ENCODE measurements at places on chromosomes 11 and 22.
A peak's percentile ranks its signal among the peaks of the same experiment; 100 is the strongest.

DNA sequence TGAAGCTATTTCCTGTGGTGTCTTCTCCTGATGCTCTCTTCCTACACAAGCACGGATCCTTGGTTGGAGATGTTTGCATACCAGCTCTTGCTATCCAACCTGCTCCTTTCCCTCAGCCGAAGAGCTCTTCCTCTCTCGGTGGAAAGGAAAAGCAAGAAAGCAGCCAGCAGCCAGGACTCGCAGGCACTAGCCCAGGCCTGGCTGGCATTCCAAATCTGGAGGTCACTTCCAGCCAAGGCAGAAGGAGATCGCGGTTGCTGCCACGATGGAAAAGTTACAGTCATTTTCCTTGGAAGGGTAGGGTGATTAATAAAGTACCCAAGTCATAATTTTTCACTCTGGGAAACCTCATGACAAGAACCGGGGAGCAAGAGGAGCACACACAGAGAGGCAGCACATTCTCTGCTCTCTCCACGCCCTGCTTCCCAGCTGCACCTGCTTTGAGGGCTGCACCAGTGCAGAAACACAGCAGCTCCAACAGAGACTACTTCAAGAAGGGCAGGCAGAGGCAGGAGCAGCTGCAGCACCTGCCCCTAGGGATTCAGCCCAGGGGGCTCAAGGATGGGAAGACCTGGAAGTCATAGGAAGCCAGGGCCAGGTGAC lies 399.3 kb downstream of the CADM1 start:
- no peak for DNase-seq

DNA sequence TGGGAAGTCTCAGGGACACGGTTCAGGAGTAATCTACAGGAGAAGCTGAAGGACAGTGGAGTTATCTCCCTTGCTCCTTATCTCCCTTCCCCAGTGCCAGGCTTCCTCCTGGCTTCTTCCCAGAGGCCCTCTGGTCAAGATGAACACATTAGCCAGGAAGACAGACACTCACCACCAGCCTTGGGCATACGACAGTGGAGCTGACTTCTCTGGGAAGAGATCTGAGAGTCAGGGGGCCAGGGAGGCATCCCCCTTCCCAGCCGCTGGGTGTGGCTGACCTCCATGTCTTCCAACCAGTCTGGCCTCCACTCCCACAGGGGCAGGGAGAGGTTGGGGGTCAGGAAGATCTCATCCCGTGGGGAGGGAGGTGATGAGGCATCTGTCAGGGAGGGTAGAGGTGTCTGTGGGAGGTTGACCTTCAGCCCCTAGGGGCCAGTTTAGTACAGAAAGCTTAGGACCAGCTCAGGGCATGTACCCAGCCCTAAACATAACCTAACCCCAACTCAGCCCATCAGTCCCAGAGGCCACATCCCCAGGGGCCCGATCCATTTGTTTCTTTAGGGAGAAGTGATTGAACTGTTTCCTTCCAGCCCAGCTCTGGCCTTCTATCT lies 12.7 kb downstream of the ROBO4 start:
- DNase-seq, result no peak

- no peak for DNase-seq
These were observed 27.7 kb downstream of the OR6Q1 start for GRCh38 chr11:58058276-58059006.

GRCh38 chr11:20493340-20493739 lies 105.8 kb downstream of the PRMT3 start:
- DNase-seq, result no peak

DNA sequence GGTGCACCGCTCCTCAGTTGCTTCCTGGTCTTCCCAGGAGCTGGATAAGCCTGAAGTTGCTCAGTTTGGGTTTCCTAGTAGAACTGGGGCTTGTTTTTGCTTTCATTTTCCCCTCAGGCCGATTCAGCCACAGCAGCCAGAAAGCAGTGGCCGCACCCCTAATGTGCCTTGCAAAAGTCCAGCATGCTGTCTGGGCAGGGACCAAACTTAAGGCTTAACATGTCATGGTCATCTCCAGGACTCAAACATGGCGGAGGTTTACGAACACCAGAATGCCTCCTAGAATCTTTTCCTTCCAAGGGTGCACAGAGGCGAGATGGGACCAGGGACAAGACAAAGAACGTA lies 2.5 kb downstream of the GNG3 start:
- DNase-seq, result peak; percentile 33
